Fibroblast of lung (primary cell): ENCODE measurements at places on chromosomes 16 and 17. TPM values are rescaled to one million over a fixed set of nuclear protein-coding genes. Genes with fewer than 3 reads are reported as not detected.
A peak's percentile ranks its signal among the peaks of the same experiment; 100 is the strongest.

Gene TBC1D3
- not detected in 2 replicates for total RNA-seq

Gene WFDC1
- total RNA-seq = 3.1 and 34.0 TPM in 2 replicates

GRCh38 chr17:20244671-20245070 is 222.7 kb downstream of the LGALS9B start:
- H3K4me1 ChIP-seq = no peaks in the 10 kb centered on the region
- no peak overlapping the region for H3K4me3 ChIP-seq
- H3K36me3 ChIP-seq = no peaks in the 10 kb centered on the region

- H3K27me3 ChIP-seq = no peaks in the 10 kb centered on the region
- peak overlapping the region; percentile 96 for H3K27ac ChIP-seq
- no peaks in the 10 kb centered on the region for H3K36me3 ChIP-seq
- H3K4me1 ChIP-seq = peaks cover 46% of the 10 kb centered on the region
- H3K4me3 ChIP-seq = no peak overlapping the region
These were observed 1.5 kb upstream of the SREBF1 start for GRCh38 chr17:17837966-17838962.

DNA sequence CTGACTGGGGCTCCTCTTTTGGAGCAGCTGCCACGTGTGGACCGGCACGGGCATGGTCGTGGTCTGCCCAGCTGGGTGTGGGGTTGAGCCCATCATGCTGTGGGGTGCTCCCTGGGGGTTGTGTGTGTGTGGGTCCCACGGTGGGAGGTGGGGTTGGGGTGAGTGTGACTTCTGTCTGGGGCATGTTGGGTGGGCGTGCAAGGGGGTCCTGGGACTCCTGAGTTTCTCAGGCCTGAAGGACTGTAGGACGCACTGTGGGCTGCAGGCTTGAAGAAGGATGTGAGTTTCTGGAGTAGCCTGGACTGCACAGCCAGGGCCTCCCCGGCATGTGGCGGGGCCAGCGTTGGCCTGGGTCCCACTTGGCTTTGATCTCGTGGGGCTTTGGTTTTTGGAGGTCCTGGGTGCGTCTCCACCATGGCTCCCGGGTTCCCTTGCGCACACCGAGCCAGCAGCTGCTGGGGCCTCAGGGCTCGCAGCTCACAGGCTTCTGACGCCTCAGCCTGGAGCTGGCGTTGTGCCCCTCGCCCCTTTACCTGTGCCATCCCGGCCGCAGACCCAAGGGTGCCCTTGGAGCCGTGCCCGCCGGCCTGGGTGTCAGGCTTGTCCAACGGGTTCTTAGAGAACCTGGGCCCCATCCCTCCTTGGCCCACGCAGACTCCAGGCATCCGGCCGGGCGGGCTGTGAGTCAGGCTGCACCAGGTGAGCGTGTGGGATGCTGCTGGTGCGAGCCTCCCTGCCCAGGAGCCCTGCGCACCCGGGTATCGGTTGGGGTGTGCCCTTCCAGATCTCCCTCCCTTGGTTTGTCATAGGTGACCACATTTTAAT is 34.4 kb upstream of the ZNF750 start:
- H3K27ac ChIP-seq = no peak overlapping the region
- DNase-seq = no peak
- H3K36me3 ChIP-seq = peaks cover 4% of the 10 kb centered on the region
- H3K4me1 ChIP-seq = peaks cover 3% of the 10 kb centered on the region
- H3K27me3 ChIP-seq = no peaks in the 10 kb centered on the region
- no peak overlapping the region for H3K4me3 ChIP-seq

DNA sequence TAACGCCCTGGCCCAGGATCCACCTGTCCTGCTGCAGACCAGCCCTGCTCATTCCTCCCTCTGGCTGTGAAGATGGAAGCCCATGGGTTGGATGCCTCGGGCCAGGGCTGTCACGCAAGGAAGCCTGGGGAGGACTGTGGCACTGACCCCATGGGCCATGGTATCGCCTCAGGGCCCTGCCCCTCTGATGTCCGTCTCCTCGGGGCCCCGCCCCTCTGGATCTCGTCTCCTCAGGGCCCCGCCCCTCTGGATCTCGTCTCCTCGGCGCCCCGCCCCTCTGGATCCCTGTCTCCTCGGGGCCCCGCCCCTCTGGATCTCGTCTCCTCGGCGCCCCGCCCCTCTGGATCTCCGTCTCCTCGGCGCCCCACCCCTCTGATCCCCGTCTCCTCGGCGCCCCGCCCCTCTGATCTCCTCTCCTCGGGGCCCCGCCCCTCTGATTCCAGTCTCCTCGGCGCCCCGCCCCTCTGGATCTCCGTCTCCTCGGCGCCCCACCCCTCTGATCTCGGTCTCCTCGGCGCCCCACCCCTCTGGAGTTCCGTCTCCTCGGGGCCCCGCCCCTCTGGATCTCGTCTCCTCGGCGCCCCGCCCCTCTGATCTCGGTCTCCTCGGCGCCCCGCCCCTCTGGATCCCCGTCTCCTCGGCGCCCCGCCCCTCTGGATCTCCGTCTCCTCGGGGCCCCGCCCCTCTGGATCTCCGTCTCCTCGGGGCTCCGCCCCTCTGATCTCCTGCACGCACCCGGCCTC is 24.0 kb downstream of the METRNL start:
- H3K36me3 ChIP-seq = no peaks in the 10 kb centered on the region
- H3K4me1 ChIP-seq = peaks cover 8% of the 10 kb centered on the region
- peak; percentile 47 for DNase-seq
- no peaks in the 10 kb centered on the region for H3K27me3 ChIP-seq
- no peak overlapping the region for H3K27ac ChIP-seq

DNA sequence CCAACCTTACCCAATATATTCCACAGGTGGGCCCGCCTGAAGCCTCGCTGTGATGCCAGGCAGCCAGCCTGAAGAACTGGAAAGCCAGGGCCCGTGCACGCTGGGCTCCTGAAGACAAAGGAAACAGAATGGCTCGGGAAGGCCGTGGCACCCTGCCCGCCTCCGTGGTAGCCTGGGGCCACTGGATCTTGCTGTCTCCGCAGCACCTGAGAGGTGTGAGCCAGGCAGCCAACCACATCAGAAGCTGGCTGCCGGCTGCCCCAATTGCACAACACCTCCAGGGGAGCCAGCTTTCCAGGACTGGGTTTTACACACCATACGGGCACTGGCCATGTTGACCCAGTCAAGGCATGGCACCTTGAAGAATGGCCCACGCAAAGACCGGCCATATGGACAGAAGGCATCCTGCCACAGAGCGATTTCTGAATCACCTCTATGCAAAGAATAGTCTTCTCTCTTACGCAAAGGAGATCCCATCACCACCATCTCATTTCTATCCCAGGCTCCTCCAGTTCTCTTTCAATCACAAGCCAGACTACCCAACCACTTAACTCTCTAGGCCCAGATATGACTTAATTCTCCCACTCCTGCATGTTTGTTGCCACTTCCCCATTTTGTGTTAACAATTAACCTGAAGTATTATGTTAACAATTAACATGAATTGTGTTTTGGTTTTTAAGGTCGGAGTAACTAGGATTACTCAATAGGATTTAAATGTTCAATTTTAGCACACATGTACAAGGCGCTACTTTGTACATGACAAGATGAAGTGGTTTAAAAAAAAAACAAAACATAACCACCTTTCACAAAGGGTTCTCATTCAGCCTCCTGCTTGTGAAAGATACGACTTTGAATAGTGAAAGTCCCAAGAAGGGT is 32.1 kb downstream of the ZFHX3 start:
- no peak overlapping the region for H3K27ac ChIP-seq
- no peaks in the 10 kb centered on the region for H3K36me3 ChIP-seq
- peaks cover 14% of the 10 kb centered on the region for H3K4me1 ChIP-seq
- DNase-seq = no peak
- no peaks in the 10 kb centered on the region for H3K27me3 ChIP-seq

DNA sequence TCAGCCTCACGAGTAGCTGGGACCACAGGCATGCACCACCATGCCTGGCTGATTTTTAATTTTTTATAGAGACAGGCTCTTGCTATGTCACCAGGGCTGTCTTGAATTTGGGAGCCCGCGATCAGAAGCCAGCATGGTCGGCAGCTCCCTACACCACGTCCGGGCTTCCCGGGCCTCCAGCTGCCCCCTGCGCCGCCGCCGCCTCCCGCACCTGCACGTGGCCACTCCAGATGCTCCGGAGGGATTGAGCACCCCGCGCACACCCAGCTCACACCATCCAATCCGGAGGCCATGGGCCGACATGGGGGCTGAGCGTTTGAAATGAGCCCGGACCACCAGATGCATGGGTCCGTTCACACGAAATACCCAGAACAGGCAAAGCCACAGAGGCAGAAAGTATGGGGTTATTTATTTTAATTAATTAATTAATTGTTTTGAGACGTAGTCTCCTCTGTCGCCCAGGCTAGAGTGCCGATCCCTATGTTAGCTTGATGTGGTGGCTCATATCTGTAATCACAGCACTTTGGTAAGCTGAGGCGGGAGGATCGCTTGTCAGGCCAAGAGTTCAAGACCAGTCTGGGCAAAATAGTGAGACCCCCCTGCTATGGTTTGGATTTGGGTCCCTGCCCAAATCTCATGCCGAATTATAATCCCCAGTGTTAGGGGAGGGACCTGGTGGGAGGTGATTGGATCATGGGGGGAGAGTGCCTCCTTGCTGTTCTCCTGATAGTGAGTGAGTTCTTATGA is 17.1 kb upstream of the PDXDC1 start:
- no peak overlapping the region for H3K4me3 ChIP-seq
- no peaks in the 10 kb centered on the region for H3K36me3 ChIP-seq
- DNase-seq = no peak
- H3K4me1 ChIP-seq = no peaks in the 10 kb centered on the region
- H3K27ac ChIP-seq = no peak overlapping the region

DNA sequence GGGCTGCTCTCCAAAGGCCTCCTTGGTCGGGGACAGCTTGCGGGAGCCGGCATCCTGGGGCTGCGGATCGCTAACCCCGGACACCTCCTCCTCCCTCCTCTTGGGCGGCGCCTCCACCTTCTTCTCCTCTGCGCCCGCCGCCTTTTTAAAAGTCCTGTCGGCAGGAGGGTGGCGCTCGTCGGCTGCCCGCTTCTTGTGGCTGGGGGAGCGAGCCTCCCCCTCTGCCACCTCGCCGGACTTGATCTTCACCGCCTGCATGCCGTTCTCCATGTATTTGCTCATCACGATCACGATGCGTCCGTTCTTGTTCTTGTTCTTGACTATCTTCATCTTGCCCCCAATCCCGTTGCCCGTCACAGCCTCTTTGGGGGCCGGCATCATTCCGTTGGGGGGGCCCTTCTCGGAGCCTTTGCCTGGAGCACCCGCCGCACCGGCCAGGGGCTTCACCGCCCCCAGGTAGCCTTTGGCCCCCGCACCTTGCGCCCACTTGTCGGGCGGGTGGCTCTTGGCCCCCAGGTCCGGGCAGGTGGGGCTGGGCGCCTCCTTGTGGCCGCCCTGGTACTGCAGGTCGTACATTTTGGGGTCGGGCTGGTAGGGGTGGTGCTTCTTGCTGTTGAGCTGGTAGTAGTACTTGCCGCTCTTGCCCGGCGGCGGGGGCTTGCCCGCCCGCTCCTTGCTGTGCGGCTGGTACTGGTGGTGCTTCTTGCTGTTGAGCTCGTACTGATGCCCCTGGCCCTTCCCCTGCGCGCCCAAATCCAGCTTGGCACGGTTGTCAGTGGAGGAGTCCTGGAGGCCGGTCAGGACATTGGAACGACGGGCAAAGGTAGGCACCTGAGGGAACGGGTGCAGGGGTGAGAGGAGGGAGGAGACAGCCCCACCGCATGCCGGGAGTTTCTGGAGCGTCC is 4.4 kb downstream of the CBX4 start:
- no peaks in the 10 kb centered on the region for H3K27me3 ChIP-seq
- H3K36me3 ChIP-seq = peaks cover 18% of the 10 kb centered on the region
- no peak overlapping the region for H3K27ac ChIP-seq

GRCh38 chr17:78317794-78318400 is 42.0 kb downstream of the SOCS3 start:
- no peaks in the 10 kb centered on the region for H3K27me3 ChIP-seq
- H3K4me3 ChIP-seq = no peak overlapping the region
- H3K4me1 ChIP-seq = peaks cover 43% of the 10 kb centered on the region

DNA sequence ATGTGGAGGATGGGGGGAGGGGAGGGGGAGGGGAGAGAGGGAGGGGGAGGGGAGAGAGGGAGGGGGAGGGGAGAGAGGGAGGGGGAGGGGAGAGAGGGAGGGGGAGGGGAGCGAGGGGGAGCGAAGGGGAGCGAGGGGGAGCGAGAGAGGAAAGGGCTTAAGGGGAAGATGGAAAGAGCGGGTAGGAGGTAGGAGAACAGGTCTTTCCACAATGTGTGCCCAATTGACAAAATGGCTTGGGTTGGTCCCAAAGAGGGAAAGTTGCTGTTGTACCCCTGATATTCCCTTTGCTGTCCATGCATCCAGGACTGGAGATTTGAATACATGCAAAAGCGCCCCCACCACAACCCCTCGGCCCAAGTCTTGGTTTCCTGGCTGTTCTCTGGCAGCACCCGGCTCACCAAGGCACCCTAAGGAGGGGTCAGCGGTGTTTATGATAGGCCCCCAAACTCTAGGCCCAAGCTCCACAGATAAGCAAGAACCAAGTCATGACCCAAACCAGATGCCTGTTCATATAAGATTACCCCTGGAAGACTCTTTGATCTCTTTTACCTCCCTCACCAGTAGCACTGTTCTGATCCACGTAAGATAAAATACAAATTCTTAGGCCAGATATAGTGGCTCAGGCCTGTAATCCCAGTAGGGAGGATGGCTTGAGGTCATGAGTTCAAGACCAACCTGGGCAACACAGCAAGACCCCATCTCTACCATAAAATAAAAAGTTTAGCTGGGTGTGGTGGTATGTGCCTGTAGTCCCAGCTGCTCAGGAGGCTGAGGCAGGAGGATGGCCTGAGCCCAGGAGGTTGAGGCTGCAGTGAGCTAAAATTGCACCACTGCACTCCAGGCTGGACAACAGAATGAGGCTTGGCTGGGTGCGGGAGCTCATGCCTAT is 119.6 kb downstream of the ZFHX3 start:
- H3K36me3 ChIP-seq = no peaks in the 10 kb centered on the region
- DNase-seq = no peak
- no peak overlapping the region for H3K27ac ChIP-seq
- no peaks in the 10 kb centered on the region for H3K27me3 ChIP-seq
- peaks cover 20% of the 10 kb centered on the region for H3K4me1 ChIP-seq
